ENCODE measurements at places on chromosomes 16 and 17.
A peak's percentile ranks its signal among the peaks of the same experiment; 100 is the strongest.

DNA sequence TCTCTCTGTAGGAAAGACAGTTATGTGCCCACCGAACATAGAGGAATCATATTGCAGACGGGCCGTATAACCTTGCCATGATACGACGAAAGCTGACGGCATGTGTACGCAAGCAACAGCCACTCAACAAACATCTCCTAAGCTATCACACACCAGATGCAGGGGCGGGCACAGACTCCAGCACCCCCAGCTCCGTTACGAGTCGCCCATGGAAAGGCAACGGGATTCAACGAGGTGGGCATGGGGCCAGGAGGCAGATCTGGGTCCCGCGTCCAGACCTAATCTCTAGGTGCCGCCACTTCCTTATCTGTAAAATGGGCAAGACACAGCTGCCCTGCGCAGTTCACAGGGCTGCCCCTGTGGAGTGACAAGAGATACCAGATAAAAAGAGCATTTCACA, 35.6 kb downstream of the ABR start:
- H3K4me1 ChIP-seq, result peaks cover 19% of the 10 kb centered on the region
- H3K27ac ChIP-seq, result no peak overlapping the region
- no peaks in the 10 kb centered on the region for H3K36me3 ChIP-seq
- H3K4me3 ChIP-seq, result no peak overlapping the region
- no peaks in the 10 kb centered on the region for H3K27me3 ChIP-seq

- H3K4me1 ChIP-seq, result no peaks in the 10 kb centered on the region
- no peak overlapping the region for H3K27ac ChIP-seq
- no peaks in the 10 kb centered on the region for H3K27me3 ChIP-seq
- DNase-seq, result no peak
- no peaks in the 10 kb centered on the region for H3K36me3 ChIP-seq
Observed at GRCh38 chr16:8063159-8063558, 527.2 kb downstream of the TMEM114 start.

DNA sequence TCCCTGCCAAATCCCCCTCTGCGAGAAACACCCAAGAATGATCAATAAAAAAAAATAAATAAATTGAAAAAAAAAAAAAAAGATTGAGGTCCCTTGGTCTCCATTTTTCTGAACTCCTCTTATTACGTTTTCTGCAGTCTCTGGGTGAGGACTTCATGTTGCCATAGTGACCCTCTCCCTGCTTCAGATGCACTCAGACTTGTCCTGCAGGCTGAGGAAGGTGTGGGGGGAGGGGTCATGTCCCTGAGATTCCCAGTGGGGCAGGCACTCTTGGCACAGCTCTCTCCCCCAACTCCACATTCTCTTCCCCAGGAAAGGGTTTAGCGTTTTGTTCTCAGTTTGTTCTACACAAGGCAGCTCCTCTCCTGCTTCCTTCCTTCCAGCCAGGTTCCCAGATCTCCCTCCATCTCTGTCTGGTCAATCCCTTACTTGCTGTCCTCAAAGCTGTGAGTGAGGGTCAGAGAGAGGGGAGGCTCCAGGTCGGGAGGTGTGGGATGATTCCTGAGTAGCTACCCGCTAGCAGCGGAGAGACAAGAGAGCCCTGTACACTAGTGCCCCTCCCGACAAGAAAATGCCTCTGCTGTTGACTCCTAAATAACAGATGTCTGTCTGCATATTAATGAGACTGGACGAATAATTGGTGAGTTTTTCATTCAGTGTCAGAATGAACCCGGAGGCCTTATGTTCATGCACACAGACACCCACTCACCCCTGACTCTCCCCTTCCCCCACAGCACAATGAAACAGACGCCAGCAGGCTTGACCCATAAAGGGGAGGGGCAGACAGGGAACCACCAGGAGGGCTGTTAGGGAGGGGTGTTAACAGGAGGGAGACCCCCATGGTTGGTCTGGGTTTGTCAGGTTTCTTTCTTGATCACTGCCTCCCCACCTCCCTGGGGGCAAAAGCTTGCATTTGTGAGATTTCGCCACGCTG, 9.2 kb downstream of the RND2 start:
- peaks cover 3% of the 10 kb centered on the region for H3K4me1 ChIP-seq
- H3K36me3 ChIP-seq, result no peaks in the 10 kb centered on the region
- DNase-seq, result no peak

DNA sequence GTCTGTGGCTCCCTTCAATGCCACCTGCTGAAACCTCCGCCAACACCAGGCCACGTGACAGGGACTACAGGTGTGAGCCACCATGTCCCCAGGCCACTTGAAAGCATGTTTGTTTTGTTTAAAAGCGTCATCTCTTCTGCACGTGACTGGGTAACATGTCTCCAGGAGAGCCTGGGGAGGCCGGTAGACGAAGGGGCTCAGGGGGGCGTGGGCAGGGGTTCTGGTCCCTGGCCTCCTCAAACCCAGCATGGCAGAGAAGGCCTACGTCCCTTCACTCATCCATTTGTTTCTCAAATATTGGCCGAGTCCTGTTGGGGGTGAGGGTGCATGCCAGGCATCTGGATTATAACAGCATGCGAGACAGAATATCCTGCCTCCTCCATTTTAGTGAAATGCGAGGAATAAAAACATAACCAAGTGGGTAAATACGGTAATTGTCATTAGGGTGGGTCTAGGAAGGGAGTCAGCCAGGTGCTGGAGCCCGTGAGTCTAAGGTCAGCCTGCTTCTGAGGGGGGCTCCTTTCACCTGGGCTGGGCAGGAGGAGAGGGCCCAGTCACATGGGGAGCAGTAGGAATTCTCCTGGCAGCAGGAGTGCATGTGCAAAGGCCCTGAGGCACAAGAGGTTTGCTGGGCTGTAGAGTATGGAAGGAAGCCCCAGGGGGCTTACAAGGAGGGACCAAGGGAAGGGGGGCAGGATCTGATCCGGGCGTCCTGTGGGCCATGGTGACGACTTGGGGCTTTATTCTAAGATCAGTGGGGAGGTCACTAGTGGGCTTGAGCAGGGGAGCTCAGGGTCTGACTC, 26.8 kb upstream of the CIBAR2 start:
- no peaks in the 10 kb centered on the region for H3K27me3 ChIP-seq
- peaks cover 74% of the 10 kb centered on the region for H3K4me1 ChIP-seq
- H3K4me3 ChIP-seq, result no peak overlapping the region
- H3K27ac ChIP-seq, result peak overlapping the region; percentile 40
- DNase-seq, result no peak

DNA sequence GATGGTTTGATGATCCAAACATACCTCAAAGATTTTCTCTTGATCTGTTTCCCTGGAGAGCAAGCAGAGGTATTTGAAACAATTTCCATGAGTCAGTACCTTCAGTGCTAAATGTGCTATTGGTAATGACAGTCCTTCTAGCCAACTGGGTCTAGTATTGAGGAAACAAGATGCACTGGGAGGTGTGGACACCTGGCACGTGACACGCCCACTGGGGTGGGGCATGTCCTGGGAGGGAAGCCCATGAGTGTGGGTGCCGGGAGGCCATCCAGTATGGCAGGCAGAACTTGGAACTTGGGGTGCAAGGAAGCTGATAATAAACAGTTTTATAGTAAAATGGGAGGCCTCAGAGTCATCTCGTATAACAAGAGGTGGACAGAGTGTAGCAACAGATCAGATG, 17.9 kb upstream of the AKAP1 start:
- peaks cover 9% of the 10 kb centered on the region for H3K4me1 ChIP-seq
- no peaks in the 10 kb centered on the region for H3K36me3 ChIP-seq
- no peak overlapping the region for H3K27ac ChIP-seq
- H3K27me3 ChIP-seq, result no peaks in the 10 kb centered on the region
- no peak overlapping the region for H3K4me3 ChIP-seq
- no peak for DNase-seq

DNA sequence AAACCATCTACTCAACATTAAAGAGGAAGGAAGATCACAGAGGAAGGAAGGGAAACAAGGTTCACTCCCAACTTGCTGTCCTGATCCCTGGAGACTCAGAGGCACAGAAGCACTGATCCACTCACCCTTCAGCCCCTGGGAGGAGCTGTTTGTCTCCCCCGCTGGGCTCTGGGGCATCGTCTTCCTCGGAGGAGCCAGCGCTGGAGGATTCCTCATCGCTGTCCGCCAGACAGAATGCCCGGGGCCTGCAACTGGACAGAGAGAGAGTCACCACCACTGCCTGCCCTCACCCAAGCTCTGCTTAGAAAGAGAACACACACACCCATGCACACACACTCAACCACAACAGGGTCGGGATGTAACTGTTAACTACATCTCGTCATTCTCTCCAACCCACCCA, 24.8 kb upstream of the ERN1 start:
- peaks cover 18% of the 10 kb centered on the region for H3K36me3 ChIP-seq
- peak overlapping the region; percentile 96 for H3K27ac ChIP-seq
- H3K4me3 ChIP-seq, result no peak overlapping the region
- DNase-seq, result no peak
- H3K27me3 ChIP-seq, result no peaks in the 10 kb centered on the region

DNA sequence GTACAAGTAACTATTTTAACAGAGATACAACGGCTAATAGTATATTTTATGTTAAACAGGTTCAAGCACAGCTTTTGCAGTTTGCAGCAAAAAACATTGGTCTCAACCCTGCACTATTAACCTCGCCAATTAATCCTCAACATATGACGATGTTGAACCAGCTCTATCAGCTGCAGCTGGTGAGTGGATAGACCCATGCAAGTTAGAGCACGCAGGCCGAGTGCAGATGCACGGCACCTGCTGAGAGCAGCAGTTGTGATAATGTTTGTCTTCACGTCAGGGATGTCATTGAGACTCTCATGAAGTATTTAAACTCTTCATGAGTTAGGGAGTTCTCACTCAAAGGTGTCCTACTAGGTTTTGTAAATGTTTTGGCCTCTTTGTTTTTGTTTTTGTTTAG, 45.6 kb downstream of the TMC6 start:
- peaks cover 51% of the 10 kb centered on the region for H3K4me1 ChIP-seq
- H3K27ac ChIP-seq, result peak overlapping the region; percentile 81
- no peak for DNase-seq
- no peak overlapping the region for H3K4me3 ChIP-seq
- H3K27me3 ChIP-seq, result no peaks in the 10 kb centered on the region
- H3K36me3 ChIP-seq, result peaks cover 88% of the 10 kb centered on the region

GRCh38 chr17:17587614-17588337, 3.7 kb downstream of the PEMT start:
- peaks cover 30% of the 10 kb centered on the region for H3K4me1 ChIP-seq
- DNase-seq, result no peak
- H3K27me3 ChIP-seq, result no peaks in the 10 kb centered on the region
- H3K36me3 ChIP-seq, result no peaks in the 10 kb centered on the region
- no peak overlapping the region for H3K4me3 ChIP-seq
- H3K27ac ChIP-seq, result no peak overlapping the region

- no peak for DNase-seq
- peaks cover 33% of the 10 kb centered on the region for H3K4me1 ChIP-seq
- H3K27ac ChIP-seq, result no peak overlapping the region
- H3K27me3 ChIP-seq, result no peaks in the 10 kb centered on the region
- H3K36me3 ChIP-seq, result peaks cover 44% of the 10 kb centered on the region
- no peak overlapping the region for H3K4me3 ChIP-seq
Observed at GRCh38 chr17:76390003-76390421, 5.6 kb downstream of the SPHK1 start.

- H3K4me3 ChIP-seq, result no peak overlapping the region
- H3K4me1 ChIP-seq, result peaks cover 6% of the 10 kb centered on the region
- no peak overlapping the region for H3K27ac ChIP-seq
- DNase-seq, result no peak
Observed at GRCh38 chr17:43940630-43941029, 1.6 kb downstream of the PPY start.

- H3K27me3 ChIP-seq, result no peaks in the 10 kb centered on the region
- peaks cover 1% of the 10 kb centered on the region for H3K36me3 ChIP-seq
- no peak overlapping the region for H3K27ac ChIP-seq
- H3K4me1 ChIP-seq, result no peaks in the 10 kb centered on the region
Observed at GRCh38 chr16:67822511-67822910, 15.8 kb downstream of the TSNAXIP1 start.

GRCh38 chr17:82377924-82378740, 6.6 kb downstream of the UTS2R start:
- H3K4me3 ChIP-seq, result no peak overlapping the region
- H3K27ac ChIP-seq, result no peak overlapping the region
- H3K36me3 ChIP-seq, result no peaks in the 10 kb centered on the region

DNA sequence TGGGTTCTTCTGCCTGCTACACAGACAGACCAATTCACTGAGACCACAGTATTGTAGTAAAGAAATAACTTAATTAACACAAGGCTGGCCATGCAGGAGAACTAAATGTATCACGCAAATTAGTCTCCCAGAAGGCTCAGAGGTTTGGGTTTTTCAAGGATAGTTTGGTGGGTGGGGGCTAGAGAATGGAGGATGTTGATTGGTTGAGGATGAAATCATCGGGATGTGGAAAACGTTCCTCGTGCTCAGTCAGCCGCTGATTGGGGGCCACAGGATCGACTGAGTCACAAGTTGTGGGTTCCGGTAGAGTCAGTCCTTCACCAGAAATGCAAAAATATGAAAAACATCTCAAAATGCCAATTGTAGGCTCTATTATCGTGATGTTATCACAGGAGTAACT, 18.7 kb downstream of the RHOT1 start:
- no peak for DNase-seq
- peak overlapping the region; percentile 24 for H3K27ac ChIP-seq
- H3K36me3 ChIP-seq, result peaks cover 20% of the 10 kb centered on the region
- no peak overlapping the region for H3K4me3 ChIP-seq
- no peaks in the 10 kb centered on the region for H3K27me3 ChIP-seq
- peaks cover 49% of the 10 kb centered on the region for H3K4me1 ChIP-seq

DNA sequence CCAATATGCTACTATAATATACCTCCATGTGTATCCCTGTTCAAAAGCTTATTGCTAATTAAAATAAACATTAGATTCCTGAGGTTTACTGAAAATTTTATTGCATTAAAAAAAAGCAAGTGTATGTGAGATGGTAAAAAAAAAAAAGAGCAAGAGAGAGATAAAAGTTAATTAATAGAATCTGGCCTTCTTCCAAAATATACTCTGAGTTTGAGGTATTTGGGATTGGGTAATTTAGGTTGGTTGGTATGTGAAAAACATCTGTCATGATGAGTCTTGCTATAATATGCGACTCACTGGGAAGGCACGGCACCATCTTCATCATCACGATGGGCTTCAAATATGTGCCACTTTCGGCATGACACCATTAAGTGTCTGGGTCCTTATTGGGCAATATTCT, 711.1 kb upstream of the SOX9 start:
- H3K4me1 ChIP-seq, result no peaks in the 10 kb centered on the region
- no peaks in the 10 kb centered on the region for H3K27me3 ChIP-seq
- no peak overlapping the region for H3K4me3 ChIP-seq

DNA sequence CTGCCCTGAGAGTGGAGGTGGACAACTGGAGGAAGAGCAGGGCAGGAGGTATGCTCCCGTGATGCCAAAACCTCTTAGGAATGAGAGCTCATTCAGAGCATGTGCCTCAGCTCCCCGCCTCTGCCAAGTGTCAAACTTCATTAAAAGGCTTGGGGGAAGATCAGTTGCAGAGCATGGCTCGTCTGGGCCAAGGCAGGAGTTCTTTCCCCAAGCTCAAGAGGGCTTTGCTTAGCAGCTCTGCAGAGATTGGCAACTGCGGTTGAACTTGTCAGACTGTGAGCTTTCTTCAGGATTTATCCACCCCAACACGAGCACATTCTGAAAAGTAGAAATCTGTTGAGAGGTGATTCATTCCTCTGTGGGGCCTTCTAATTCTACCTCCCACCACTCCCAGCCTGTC, 248.1 kb downstream of the HS3ST3A1 start:
- H3K4me3 ChIP-seq, result no peak overlapping the region
- H3K36me3 ChIP-seq, result no peaks in the 10 kb centered on the region
- H3K4me1 ChIP-seq, result peaks cover 8% of the 10 kb centered on the region
- peak overlapping the region; percentile 66 for H3K27ac ChIP-seq
- DNase-seq, result peak; percentile 28
- no peaks in the 10 kb centered on the region for H3K27me3 ChIP-seq
